Stimulated activated CD4-positive, alpha-beta T cell treated with anti-CD3 and anti-CD28 coated beads, TNF-alpha, amount 100 ng/mL, for 48 hours (primary cell): ENCODE measurements at places on chromosomes 7 and 10.

DNA sequence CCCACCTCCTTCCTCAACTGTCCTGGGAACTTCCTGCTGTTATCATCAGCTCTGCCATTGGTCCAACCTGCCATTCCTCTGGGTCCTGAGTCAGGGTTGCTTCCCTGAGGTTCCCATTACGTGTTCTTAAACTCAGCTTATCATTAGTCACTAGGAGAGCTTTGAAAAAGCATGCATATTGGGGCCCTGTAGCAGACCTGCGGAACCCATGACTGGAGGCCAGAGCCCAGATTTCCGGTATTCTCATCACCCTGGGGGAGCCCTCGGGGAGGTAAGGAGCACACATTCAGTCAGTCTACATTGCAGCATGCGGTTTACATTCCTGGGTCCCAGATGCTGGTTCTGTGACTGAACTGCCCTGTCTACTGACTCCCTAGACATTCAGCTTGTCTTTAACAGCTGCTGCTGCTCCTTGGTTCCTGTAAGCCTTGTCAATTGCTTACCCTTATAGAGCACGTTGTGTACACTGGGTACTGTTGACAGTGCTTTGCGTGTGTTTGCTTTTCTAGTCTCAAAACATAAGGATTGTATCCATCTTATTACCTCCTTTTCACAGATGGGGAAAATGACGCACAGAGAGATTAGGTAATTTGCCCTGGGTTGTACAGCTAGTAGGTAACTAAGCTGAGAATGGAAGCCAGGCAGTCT lies 12.8 kb downstream of the CDHR3 start:
- DNase-seq: no peak

GRCh38 chr7:52863652-52864051 lies 171.8 kb upstream of the POM121L12 start:
- no peak for DNase-seq

- no peak for DNase-seq
Observed at GRCh38 chr7:77157446-77157845, 35.0 kb downstream of the CCDC146 start.

- DNase-seq: no peak
Observed at GRCh38 chr7:132881317-132881716, 200.6 kb downstream of the CHCHD3 start.

DNA sequence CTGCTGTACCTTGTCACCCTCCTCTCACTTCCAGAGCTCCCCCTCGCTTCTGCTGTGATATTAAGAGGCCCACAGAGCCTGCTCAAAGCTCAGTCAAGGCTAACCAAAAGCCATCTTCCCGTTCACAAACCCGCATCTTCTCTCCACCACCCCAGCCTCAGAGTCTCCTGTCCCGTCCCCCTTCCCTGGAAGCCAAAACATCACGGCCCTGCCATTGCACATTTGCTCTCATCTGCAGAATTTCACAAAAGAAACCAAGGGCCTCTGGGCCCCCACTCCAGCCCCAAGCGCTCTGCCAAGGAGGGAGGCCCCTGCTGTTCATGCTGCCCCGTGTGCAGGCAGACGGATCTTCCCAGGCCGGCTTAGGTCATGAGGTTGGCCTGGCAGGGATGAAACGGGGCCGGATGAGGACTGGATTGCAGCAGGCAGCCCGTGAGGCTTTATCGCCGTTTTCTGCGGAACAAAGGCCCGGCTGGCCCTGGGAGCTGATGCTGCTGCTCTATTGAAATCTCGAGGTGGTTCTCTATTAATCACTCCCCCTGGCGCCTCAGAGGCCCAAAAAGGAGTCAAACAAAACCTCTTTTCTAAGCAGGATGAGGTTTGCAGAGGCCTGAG lies 31.6 kb upstream of the FOXK1 start:
- no peak for DNase-seq

GRCh38 chr7:27873981-27874957 lies 134.3 kb downstream of the TAX1BP1 start:
- DNase-seq: no peak

DNA sequence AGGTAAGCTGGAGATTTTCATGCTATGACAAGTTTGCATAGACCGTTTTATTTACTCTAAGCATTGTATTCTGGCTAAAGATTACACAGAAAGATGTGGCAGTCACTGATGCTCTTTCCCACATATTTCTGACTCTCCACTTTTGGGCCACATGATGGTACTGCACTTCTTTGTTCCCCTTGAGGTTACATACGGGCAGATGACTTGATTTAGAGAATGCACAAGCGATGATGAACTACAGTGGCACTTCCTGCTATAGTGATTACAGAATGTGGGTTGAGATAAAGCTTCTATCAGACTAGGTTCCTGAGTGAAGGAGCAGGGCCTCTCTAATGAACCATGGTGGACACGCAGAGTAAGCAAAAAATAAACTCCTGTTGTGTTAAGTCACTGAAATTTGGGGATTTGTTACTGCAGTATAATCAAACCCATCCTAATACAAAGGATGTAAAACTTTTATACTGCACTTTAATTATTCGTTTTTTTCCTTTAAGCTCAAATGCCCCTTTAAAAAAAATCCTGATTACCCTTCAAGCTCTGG lies 177.9 kb downstream of the TAX1BP1 start:
- DNase-seq: no peak

GRCh38 chr7:64914557-64914956 lies 11.5 kb downstream of the ZNF273 start:
- no peak for DNase-seq

- no peak for DNase-seq
Observed at GRCh38 chr10:8311526-8312070, 257.1 kb downstream of the GATA3 start.

GRCh38 chr7:27221201-27221797 lies 21.3 kb upstream of the EVX1 start:
- DNase-seq: no peak

DNA sequence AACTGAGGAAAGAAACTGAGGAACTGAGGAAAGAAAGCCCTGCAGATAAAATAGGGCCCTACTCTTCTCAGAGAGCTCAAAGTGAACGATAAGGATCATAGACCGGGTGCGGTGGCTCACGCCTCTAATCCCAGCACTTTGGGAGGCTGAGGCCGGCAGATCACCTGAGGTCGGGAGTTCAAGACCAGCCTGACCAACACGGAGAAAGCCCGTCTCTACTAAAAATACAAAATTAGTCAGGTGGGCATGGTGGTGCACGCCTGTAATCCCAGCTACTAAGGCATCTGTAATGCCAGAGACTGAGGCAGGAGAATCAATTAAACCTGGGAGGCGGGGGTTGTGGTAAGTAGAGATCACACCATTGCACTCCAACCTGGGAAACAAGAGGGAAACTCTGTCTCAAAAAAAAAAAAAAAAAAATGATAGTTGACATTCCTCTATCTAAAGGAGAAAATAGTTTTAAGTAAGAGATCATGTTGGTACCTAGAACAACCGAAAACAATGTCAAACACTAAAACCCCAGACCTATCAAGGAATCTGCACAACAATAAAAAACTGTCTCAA lies 2.5 kb downstream of the MKRN1 start:
- no peak for DNase-seq

GRCh38 chr7:26553128-26553527 lies 261.5 kb downstream of the SNX10 start:
- DNase-seq: no peak

- no peak for DNase-seq
Observed at GRCh38 chr10:107561136-107561650, 396.7 kb upstream of the SORCS1 start.

GRCh38 chr7:88760136-88760515 lies 626 bp downstream of the ZNF804B start:
- no peak for DNase-seq

DNA sequence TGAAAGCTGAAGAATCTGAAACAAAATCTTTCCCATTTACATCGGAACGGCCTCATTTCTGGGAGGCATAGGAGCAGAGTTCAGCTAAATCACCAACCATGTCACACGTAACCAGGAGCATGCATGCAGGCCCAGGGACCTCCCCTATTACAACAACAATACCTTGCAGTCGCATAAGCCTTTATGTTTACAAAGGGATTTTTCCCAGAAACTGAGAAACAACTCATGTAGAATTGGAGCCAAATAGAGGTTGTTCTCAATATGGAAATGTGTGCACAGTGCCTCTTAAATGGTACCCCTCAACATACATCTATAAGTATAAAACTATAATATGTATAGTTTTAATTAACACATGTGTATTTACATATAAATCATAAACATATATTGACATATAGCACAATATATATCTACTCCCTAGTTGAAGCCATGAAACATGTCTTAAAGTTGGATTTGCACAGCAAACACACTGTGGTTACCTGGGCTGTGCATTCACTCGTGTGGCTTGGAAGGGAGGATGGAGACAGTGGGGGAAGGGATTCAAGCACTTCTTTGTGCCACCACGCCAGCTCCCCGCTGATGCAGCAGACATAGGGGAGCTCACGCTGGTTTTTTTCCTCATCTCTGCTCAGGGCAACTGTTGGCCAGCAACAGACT lies 35.0 kb upstream of the DGKI start:
- no peak for DNase-seq

GRCh38 chr7:75694638-75695399 lies 43.9 kb downstream of the HIP1 start:
- no peak for DNase-seq

GRCh38 chr7:118826246-118826645 lies 601.7 kb downstream of the ANKRD7 start:
- DNase-seq: no peak

GRCh38 chr10:115091161-115091560 lies 2.0 kb upstream of the ATRNL1 start:
- no peak for DNase-seq

GRCh38 chr7:7257899-7258692 lies 75.8 kb downstream of the C1GALT1 start:
- DNase-seq: no peak

DNA sequence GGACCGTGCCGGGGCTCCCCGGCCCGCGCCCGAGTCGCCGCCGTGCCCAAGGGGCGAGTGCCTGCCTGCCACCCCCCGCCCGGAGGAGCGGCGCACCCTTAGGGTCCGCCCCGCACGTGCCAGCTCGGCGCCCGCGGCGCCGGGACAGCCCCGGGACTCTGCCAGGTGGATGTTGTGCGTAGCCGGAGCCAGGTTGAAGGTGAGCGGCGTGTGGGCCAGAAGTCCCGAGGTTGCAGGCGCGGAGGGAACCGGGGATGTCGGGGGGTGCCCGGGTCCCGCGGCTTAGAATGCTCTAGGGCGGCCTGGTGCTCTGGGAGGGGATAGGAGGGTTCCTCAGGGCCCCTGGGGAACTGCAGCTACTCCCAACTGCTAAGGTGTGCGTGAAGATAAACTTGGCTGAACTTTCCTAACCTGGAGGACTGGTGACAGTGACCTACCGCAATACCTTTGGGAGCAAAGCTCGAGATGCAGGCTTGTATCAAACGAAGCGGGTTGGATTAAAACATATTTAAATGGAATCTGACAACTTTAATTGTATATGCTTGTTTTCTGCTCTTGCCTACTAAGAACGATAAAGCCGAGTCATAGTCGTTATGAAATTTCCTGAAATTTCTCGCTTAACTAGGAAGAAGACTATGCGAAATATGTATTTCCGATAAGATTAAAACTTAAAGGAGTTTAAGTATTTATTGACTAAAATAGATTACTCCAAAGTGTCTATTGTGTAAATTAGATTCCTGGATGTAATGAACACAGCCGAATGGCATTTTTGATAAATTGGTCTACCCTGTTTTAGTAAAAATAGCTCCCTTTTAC lies at the start of gene CUX1:
CUX1 (plus strand) TSS at position 156 of the 816 bp plus-strand sequence; CDS start at position 170, 14 bp downstream.
- DNase-seq: no peak

DNA sequence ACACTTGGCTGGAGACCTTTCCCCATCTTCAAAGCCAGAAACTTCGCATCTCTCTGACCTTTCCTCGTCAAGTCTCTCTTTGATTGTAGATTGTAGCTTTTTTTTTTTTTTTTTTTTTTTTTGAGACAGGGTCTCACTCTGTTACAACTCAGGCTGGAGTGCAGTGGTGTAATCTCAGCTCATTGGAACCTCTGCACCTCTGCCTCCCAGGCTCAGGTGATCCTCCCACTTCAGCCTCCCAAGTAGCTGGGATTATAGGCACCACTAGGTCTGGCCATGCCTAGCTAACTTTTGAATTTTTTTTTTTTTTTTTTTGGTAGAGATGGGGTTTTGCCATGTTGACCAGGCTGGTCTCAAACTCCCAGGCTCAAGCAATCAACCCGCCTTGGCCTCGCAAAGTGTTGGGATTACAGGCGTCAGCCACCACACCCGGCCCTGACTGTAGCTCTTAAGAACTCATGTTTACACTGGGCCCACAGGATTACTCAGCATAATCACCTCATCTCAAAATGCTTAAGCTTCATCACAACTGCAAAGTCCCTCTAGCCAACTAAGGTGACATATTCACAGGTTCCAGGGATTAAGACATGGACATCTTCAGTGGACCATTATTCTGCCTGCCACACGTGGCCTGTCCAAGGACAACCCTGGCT lies 11.7 kb downstream of the POLL start:
- DNase-seq: no peak

GRCh38 chr7:77288676-77289320 lies 89.2 kb upstream of the FGL2 start:
- DNase-seq: no peak

DNA sequence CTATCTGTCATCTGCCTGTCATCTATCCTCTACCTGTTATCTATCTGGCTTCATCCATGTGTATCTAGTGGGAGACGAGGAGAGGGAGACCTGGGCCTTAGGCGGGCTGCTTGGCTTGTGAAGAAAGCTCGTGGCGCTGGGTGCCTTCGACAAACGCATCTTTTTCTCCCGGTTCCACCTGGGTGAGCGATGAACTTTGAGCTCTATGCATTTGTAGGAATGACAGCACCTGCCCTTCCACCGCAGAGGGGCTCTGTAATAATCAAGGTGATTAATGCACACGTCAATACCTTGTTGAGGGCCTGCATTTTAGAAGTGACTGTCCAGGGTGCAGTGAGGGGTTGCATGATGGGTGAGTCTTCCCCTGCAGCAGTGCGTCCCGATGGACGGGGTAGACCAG lies 2.6 kb upstream of the VIPR2 start:
- DNase-seq: no peak

- DNase-seq: no peak
Observed at GRCh38 chr10:27547482-27547881, 43.4 kb downstream of the RAB18 start.

GRCh38 chr7:40470817-40471216 lies 336.0 kb downstream of the SUGCT start:
- DNase-seq: no peak

GRCh38 chr7:148380596-148381419 lies 209.8 kb upstream of the C7orf33 start:
- no peak for DNase-seq

DNA sequence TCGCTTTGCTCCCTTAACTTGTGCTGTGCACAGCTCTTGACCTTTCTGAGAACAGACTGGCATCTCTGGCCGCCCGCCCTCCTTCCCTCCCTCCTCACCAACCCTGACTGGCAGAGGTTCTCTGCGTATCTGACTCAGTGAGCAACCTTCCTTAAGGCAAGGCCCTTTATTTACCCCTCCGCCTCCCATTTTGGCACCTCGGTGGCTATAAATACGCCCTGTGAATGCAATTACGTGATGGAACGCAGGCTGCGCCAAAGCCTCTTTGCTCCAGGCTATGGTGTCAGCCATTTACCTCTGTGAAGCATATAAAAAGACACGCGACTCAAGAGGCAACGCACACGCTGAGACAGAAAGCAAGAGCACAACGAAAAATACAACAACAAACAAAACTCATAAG lies 764.3 kb downstream of the SUGCT start:
- DNase-seq: no peak
